Fibroblast of skin of scalp (primary cell): ENCODE measurements at places on chromosomes 6 and 20.

DNA sequence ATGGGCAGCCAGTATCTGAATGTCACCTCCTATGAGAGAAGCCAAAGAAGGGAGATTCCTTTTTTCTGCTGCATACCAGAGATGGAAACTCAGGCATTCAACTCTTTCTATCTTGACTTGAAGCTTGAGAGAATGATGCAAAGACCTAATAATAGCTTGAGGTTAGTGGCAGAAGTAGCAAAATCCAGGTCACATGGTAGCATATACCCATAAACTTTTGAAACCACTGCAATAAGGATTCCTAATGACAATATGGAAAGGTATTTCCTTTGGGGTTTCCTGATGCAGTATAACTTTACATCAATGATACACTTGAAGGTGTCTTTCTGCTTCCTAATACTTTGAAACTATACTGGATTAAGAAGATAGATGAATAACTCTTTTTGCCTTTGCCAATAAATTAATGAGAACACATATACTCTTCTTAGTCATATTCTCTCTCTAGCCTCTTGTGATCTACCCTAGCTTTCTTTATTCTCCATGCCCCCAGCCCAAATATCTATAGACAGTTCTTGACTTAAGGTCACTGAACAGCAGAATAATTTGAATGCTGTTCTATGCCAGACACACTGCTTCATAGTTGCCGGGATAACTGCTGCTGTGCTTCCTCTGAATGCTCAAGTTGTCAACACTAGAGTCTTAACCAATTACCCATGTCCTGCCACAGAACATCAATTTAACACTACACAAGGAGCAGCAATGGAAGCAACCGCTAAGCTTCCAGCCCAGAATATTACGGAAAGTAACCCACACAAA is 155.5 kb upstream of the SIM1 start:
- DNase-seq, result peak; percentile 86

- no peak for DNase-seq
Observed at GRCh38 chr6:76441875-76442274, 369.4 kb upstream of the IMPG1 start.

- peak; percentile 51 for DNase-seq
Observed at GRCh38 chr6:68638230-68638900, 3.3 kb downstream of the ADGRB3 start.

DNA sequence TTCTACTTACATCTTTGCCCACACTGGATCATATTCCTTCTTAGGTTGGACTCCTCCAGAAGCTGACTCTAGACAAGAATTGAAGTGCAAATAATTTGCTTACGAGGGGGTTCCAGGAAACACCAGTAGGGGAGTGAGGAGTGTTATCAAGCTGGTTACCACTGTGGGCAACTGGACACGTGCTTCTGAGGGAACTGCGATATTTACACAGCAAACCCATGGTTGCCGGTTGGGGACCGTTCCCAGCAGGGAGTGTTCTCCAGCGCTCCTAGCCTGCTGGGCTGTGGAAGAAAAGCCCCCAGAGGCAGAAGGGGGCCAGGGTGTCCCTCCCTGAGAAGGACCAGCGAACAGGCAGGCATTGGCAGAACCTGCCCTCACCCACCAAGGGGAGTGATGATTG is 21.7 kb downstream of the MDFI start:
- DNase-seq, result no peak

DNA sequence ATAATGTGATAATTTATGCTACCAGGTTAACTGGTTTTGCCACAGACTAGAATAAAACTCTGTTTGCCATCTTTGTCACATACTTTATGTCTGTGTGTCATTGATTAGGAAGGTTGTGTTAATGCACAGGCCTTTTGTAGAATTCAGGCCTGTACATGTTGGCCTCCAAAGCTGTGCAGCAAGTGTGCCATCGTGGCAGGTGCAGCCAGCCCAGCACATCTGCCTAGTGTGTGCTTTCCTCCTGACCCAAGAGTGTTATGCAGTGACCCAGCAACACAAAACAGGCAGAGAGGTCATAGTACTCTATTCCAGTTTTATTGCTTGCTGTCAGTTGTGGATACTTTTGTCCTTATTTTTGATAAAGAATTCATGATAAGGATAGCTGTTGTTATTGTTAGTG is 3.7 kb downstream of the MAP3K4 start:
- DNase-seq, result no peak
